ENCODE measurements at places on chromosomes 4 and X.

- no peak for DNase-seq
Measured at GRCh38 chr4:77248805-77249204, 91.8 kb downstream of the CCNG2 start.

DNA sequence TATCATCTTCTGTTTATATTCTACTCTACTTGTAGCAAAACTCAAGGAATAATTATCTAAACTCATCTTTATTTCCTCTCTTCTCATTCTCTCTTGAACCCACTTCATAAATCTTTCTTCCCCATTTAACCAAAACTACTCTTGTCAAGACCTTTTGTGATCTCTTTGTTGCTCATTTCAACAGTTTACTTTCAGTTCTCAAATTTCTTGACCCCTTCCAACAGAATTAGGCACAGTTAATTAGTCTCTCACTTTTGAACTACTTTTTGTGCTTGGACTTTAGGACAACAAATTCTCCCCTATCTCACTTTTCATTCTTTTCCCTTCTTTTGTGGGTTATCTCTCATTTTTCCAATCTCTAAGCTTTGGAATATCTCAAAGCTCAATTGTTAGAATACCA is 27.4 kb upstream of the CAMK2D start:
- DNase-seq, result no peak

GRCh38 chrX:138492371-138492770 is 219.1 kb downstream of the FGF13 start:
- DNase-seq, result no peak

DNA sequence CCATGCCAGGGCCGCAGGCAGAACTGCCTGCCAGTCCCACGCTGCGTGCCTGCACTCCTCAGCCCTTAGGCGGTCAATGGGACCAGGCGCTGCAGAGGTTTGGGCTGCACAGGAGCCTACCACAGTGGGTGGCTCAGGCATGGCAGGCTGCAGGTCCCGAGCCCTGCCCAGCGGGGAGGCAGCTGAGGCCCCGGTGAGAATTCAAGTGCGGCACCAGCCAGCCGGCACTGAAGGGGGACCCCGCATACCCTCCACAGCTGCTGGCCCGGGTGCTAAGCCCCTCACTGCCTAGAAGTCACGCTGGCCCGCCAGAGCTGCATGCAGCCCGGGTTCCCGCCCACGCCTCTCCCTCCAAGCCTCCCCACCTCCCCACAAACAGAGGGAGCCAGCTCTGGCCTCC is 302.5 kb upstream of the UGT8 start:
- DNase-seq, result no peak

- no peak for DNase-seq
Measured at GRCh38 chrX:41556958-41557357, 109.8 kb downstream of the NYX start.

- DNase-seq, result no peak
Measured at GRCh38 chrX:31353095-31353494, 281.3 kb upstream of the FTHL17 start.

GRCh38 chrX:121216641-121217374 is 169.4 kb downstream of the GLUD2 start:
- no peak for DNase-seq

- no peak for DNase-seq
Measured at GRCh38 chr4:2095236-2096072, 36.3 kb downstream of the NAT8L start.

DNA sequence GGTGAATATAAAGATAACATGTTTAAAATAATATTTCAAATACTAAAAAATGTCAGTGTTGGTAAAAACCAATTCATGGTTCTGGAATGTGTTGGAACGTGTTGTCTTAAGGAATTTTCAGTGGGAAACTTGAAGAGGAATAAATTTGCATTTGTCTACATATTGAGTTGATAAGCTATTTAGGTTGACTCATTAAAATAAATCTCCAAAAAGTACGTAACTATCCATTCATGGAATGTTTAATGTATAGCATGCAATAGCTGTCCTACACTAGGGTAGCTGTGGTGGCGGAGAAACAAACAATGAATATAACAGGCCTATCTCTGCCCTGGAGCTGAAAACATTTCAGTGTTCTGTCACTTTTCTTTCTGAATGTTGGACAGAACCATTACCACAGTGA is 20.3 kb downstream of the SHISA3 start:
- no peak for DNase-seq

- DNase-seq, result no peak
Measured at GRCh38 chr4:8135666-8136065, 22.9 kb downstream of the ABLIM2 start.

GRCh38 chrX:2521927-2522386 is 21.2 kb upstream of the DHRSX start:
- no peak for DNase-seq

- DNase-seq, result no peak
Measured at GRCh38 chr4:150593996-150594395, 12.0 kb downstream of the MAB21L2 start.

DNA sequence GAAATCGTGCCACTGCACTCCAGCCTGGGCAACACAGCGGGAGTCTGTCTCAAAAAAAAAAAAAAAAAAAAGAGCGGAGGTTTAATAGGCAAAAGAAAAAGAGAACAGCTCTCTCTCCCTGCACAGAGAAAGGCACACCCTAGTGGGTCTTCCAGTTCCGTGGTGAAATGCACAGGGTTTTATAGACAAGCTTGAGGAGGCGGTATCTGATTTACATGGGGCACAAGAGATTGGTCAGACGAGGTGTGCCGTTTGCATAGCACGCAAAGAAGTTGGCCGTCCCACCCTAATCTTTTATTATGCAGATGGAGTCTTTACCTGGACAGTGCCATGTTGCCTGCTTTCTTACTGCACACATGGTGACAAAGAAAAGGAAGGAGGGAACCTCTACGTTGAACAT is 33.5 kb upstream of the REST start:
- DNase-seq, result no peak

- peak; percentile 47 for DNase-seq
Measured at GRCh38 chr4:123676890-123677229, 280.3 kb downstream of the SPRY1 start.

DNA sequence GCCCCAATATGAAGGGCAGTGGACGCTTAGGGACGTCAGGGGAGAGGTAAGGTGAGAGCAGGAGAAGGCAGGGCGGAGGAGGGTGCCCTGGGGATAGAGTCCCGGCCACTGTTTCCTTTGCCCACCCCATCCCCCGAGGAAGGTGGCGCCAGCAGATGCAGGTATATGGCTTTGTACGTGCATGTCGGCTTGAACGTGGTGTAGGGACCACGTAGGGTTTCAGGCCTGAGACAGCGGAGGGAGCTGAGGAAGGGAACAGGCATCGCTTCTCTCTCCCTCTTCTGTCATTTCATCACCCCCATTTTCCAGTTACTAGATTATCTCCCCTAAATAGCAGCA is 97.9 kb downstream of the PHKA2 start:
- no peak for DNase-seq
